ENCODE measurements at places on chromosomes 7 and 10. TPM values are rescaled to one million over a fixed set of nuclear protein-coding genes. Genes with fewer than 3 reads are reported as not detected.
A peak's percentile ranks its signal among the peaks of the same experiment; 100 is the strongest.

DNA sequence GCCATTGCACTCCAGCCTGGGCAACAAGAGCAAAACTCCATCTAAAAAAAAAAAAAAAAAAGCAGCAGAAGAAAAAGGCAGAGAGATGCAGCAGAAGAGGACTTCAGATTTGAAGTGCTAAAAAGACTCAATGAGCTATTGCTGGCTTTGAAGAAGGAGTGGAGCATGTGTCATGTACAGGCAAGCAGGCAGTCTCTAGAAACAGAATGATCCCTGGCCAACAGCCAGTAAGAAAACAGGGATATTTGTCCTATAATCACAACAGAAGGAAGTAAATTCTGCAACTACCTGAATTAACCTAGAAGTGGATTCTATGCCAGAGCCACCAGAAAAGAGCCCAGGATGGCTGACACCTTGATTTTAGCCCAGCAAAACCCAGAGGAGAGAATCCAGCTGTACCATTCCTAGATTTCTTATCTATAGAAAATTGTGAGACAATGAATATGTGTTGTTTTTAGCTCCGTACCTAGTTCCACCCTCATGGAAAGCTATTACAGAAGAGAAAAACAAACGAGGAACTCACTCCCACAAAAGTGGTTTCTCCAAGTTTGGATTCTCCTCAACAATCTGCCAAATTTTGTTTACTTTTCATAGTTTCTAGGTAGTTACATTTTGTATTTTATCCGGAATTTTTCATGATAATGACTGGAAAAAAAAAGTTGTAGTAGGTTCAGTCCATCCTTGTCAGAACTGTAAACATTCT is 198.2 kb upstream of the GNAI1 start:
- no peaks in the 10 kb centered on the region for H3K27me3 ChIP-seq
- no peak for DNase-seq
- H3K27ac ChIP-seq, result no peak overlapping the region

- no peak overlapping the region for H3K27ac ChIP-seq
- no peak overlapping the region for H3K4me3 ChIP-seq
- H3K36me3 ChIP-seq, result no peaks in the 10 kb centered on the region
- H3K27me3 ChIP-seq, result no peaks in the 10 kb centered on the region
- no peaks in the 10 kb centered on the region for H3K4me1 ChIP-seq
Observed at GRCh38 chr10:21889477-21890275, 113.9 kb downstream of the DNAJC1 start.

GRCh38 chr10:131514454-131514853 is 202.9 kb upstream of the TCERG1L start:
- DNase-seq, result no peak
- H3K4me3 ChIP-seq, result no peak overlapping the region
- H3K4me1 ChIP-seq, result no peaks in the 10 kb centered on the region
- no peaks in the 10 kb centered on the region for H3K27me3 ChIP-seq
- no peak overlapping the region for H3K27ac ChIP-seq

DNA sequence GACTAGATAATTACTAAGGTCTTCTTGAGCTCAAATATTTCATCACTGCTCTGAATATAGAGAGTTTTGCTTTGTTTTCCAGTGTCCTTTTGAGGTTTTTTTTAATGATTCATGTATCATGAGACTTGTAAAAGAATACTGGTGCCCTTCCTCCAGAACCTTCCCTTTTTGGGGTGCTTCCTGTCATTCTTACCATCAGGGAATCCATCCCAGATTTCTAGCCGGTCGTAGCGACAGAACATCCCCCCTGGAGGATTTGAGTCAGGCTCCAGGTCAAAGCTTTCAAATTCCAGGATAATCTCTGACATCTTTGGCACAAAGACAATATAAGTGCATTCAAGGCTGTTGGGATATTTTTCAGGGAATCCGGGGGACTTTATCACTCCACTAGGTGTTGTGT is 71.0 kb downstream of the NRP1 start:
- no peaks in the 10 kb centered on the region for H3K27me3 ChIP-seq
- H3K4me1 ChIP-seq, result peaks cover 4% of the 10 kb centered on the region
- peaks cover 28% of the 10 kb centered on the region for H3K36me3 ChIP-seq
- no peak overlapping the region for H3K4me3 ChIP-seq

DNA sequence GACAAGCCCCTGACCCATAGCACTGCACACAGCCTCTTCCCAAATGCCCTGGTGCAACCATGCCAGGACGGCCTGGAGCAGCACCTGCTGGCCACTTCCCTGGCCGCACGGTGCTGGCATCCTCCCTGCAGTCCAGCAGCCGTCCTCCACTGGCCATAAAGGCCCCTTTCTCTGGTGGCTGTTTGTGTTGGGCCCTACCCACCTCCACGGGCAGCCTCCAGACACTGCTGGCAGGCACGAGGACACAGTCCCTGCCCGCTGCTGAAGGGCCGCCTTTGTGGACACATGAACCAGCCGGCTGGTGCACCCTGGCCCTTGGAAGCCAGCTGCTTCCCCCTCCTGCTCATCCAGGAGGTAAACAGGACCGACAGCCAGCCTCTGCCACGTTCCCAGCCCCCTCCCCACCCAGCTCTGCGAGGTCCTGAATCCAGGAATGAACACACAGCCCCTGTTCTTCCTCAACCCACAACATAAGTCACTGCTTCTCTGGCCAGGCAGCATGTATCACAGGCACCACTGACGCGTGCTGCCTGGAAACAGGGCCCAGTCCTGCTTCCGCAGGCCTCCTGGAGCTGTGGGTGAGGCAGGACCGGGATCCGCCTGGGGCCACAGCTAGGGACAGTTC is 43.8 kb downstream of the SPOCK2 start:
- DNase-seq, result no peak
- H3K4me1 ChIP-seq, result peaks cover 5% of the 10 kb centered on the region
- H3K4me3 ChIP-seq, result no peak overlapping the region
- H3K27me3 ChIP-seq, result no peaks in the 10 kb centered on the region
- H3K27ac ChIP-seq, result peak overlapping the region; percentile 24

- DNase-seq, result no peak
- peaks cover 6% of the 10 kb centered on the region for H3K4me1 ChIP-seq
- no peaks in the 10 kb centered on the region for H3K27me3 ChIP-seq
- H3K27ac ChIP-seq, result no peak overlapping the region
- peaks cover 51% of the 10 kb centered on the region for H3K36me3 ChIP-seq
- H3K4me3 ChIP-seq, result no peak overlapping the region
Observed at GRCh38 chr7:155735442-155736115, 76.7 kb downstream of the SHH start.

- H3K27me3 ChIP-seq, result no peaks in the 10 kb centered on the region
- H3K4me1 ChIP-seq, result no peaks in the 10 kb centered on the region
- no peak for DNase-seq
- H3K4me3 ChIP-seq, result no peak overlapping the region
- no peaks in the 10 kb centered on the region for H3K36me3 ChIP-seq
Observed at GRCh38 chr10:116056445-116057293, 216.3 kb downstream of the GFRA1 start.

DNA sequence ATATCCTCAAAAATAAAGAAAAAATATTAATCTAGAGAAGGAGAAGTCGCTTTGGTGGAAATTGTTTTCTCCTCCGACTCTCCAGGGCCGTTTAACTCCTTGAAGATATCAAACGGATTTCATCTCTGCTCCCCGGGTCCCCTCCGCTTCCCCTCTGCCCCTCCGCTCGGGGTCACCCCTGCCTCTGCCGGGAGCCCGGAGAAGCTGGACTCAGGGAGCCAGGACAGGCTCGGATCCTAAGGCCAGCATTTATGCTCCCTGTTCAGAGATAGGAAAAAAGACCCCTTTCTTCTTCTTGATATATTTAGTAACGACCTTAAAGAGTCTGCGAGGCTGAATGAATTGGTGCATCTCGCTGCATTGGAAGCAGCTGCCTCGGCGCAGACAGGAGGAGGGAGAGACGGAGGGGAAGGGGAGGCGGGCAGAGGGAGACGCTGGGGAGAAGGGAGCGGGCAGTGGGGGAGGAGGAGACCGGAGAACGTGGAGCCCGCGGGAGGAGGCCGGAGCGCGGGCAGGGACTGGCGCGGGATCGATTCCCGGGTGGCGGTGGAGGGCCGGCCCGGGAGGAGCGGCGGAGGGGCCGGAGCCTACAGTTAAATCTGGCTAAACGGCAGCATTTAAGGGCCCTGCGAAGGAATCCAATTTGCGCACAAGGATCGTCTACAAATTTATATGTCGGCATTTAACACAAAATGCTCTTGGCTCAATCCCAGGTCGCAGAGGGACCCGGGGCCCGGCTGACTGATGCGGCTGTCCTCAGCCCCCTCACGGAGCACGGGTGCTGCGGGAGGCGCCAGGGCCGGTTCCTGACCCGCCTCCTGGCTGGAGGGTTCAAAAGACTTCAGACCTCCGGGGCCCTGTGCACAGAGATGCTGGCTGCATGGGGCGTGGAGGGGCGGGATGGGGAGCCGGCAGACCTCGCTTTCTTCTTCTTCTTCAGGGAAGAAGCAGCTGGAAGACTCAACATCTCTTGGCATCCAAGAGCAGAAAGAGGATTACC is 55.6 kb downstream of the CRTAC1 start:
- no peak overlapping the region for H3K27ac ChIP-seq
- no peak for DNase-seq
- H3K27me3 ChIP-seq, result peaks cover 47% of the 10 kb centered on the region
- H3K36me3 ChIP-seq, result no peaks in the 10 kb centered on the region
- no peaks in the 10 kb centered on the region for H3K4me1 ChIP-seq

DNA sequence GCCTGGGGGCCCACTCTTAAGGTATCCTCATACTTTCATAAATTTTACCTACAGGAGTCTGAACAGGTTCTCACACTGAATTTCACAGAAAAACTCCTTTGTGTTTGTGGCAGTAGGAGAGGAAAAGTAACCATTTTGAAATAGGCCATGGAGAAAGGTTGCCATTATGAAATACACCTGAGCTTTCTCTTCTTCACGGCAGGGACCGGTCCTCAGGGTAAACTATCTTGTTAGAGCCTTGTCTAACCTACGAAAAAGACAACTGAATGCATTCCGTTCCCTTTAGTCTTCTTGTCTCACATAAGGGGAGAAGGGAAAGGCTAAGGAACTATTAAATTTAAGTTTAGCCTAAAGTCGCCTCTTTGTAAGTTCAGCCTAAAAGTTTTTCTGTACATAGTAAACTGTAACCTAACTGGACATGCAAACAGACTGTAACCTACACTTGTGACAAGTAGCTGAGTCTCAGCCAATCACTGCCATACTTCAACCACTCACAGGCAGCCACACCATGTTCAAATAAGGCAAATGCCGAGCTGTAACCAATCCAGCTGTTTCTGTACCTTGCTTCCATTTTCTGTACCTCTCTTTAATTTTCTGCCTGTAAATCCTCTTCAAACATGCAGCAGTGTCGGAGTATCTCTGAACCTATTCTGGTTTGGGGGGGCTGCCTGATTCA is 14.2 kb upstream of the RNF32 start:
- H3K4me3 ChIP-seq, result no peak overlapping the region
- no peak for DNase-seq
- no peaks in the 10 kb centered on the region for H3K27me3 ChIP-seq
- H3K4me1 ChIP-seq, result no peaks in the 10 kb centered on the region

DNA sequence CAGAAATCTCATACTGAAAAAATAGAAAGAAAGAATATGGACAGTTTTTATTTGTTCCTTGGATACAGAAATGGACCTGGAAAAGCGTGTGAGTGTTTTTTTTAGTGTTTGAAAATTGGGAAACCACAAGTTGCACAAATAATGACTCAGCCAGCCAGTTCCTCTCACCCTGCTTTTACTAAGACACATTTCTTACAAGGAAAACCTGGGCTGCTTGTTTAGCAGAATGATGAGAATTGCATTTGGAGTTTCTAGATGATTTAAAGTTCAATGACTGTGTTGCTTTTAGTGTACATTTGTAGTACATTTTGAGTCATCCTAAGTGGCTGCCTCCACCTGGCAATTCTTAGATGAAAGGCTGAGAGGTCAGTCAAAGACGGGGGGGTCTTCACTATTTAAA is 218.7 kb downstream of the ABCA13 start:
- H3K4me1 ChIP-seq, result no peaks in the 10 kb centered on the region
- no peak overlapping the region for H3K27ac ChIP-seq
- H3K36me3 ChIP-seq, result no peaks in the 10 kb centered on the region
- no peak for DNase-seq

DNA sequence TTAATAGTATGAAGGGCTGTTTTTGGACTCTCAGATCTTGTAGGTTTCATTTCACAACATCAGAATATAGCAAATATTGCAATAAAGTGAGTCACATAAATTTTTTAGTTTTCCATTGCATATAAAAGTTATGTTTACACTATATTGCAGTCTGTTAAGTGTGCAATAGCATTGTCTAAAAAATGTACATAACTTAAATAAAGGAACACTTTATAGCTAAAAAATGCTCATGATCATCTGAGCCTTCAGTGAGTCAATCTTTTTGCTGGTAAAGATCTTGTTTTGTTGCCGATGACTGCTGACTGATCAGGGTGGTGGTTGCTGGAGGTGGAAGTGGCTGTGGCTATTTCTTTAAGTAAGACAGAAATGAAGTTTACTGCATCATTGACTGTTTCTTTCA is 42.0 kb downstream of the ABCA13 start:
- no peaks in the 10 kb centered on the region for H3K27me3 ChIP-seq
- no peak overlapping the region for H3K27ac ChIP-seq
- no peaks in the 10 kb centered on the region for H3K36me3 ChIP-seq
- H3K4me1 ChIP-seq, result no peaks in the 10 kb centered on the region
- no peak overlapping the region for H3K4me3 ChIP-seq
- DNase-seq, result no peak

DNA sequence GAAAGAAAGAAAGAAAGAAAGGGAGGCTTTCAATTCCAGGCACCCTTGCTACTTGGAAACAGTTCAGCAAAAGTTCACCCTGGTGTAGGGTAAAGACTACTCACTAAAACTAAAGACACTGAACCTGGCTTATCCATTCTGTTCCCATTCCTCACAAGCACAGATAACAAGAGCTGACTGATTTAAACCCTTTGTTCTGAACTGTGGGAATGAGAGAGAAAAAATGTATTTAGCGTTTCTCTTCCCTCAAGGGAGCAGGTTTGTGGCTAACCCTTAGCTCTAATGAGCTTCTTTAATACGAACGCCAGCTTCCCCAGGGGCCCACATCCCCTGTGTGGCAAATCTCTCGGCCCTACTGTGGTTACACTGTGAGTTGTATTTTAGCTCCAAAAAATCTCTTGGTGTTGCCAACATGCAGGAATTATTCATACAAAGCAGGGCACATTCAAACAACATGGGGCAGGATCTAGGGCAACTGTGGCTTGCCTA is 23.3 kb downstream of the PRTFDC1 start:
- no peaks in the 10 kb centered on the region for H3K36me3 ChIP-seq
- H3K27me3 ChIP-seq, result no peaks in the 10 kb centered on the region
- no peak for DNase-seq
- H3K27ac ChIP-seq, result no peak overlapping the region
- no peaks in the 10 kb centered on the region for H3K4me1 ChIP-seq
- no peak overlapping the region for H3K4me3 ChIP-seq

The GRID1 gene
- total RNA-seq, result 3.0 TPM

The IDI2 gene
- not detected for total RNA-seq

The JCAD gene
- total RNA-seq, result 67.6 TPM

The HDAC9 gene
- total RNA-seq, result 52.4 TPM

The CCL24 gene
- total RNA-seq, result 4.8 TPM
